ENCODE measurements at places on chromosomes 7 and 10. TPM values are rescaled to one million over a fixed set of nuclear protein-coding genes. Genes with fewer than 3 reads are reported as not detected.

- no peak for DNase-seq
These were observed 91.7 kb upstream of the HPS1 start for GRCh38 chr10:98538472-98538871.

DNA sequence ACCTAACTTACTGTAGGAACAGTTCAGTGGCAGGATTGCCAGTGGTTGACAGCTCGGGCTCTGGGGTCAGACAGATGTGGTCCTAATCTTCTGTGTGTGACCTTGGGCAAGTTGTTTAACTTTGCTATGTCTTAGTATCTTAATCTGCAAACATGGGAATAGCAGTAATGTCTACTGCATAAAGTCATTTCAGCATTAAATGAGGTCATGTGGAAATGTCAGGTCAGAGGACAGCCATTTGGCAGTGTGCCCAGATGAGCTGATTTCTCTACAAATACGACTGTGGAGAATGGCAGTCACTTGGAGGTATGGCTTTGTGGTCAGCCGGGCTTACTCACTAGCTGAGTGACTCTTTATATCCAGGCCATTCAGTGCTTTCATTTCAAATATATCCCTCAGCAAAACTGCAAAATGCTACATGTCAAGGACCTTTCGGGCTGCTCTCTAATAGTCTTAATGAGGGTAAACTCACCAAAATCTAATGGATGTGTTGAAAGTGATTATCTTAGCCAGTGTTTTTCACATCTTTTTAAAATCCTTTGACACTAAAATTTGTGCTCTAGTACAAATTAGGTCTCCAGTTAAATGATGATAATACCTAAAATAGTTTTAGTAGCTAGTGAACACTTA lies 171.4 kb downstream of the ST7 start:
- DNase-seq = no peak

DNA sequence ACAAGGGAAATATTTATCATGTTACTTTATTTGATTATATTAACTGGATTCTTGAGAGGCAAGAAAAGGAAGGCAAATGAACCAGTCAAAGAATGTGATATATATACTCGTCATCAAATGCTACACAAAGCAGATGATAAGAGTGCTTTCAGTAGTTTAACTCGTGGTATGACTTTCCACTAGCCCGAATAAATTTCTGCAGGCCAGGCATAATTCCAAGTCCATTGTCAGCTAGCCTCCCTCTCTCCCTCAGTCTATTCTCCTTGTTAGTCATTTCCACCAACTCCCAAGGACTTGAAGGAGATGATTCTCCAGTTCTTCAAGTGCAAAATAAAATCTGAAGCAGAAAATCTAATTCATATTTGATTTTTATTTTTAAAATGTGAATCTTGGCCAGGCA lies 190.5 kb downstream of the GLI3 start:
- DNase-seq = no peak

DNA sequence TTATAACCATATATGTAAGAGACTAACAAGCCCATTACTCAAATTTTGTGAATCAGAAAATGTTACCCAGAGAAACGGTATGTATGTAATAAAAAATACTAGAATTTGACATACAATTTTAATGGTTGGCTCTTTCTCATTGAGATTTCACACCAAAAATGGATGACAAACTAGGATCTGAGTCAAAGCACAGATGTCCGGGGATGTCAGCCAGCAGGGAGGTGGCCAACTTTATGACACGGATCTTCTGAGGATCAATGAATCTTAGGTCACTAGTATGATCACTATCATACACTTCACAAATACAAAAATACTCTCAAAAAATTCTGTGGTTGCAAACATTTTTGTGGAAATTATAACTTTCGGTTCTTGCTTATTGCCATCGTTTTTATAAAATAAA lies 173.5 kb upstream of the NFE2L3 start:
- no peak for DNase-seq

GRCh38 chr10:48896756-48897440 lies 42.7 kb downstream of the LRRC18 start:
- no peak for DNase-seq

- no peak for DNase-seq
These were observed 421.9 kb upstream of the GALNT17 start for GRCh38 chr7:70710011-70710480.

LRIT1 gene
- total RNA-seq = not detected

CAMK2B gene
- 0.92 TPM for total RNA-seq

PRSS37 gene
- not detected for total RNA-seq

PAPOLB gene
- 0.07 TPM for total RNA-seq

TRIL gene
- not detected for total RNA-seq

GRCh38 chr10:97080051-97080776 lies 105.5 kb downstream of the SLIT1 start:
- no peak for DNase-seq

MYH16 gene
- not detected for total RNA-seq

MMD2 gene
- total RNA-seq = not detected

MGAM2 gene
- not detected for total RNA-seq

DNA sequence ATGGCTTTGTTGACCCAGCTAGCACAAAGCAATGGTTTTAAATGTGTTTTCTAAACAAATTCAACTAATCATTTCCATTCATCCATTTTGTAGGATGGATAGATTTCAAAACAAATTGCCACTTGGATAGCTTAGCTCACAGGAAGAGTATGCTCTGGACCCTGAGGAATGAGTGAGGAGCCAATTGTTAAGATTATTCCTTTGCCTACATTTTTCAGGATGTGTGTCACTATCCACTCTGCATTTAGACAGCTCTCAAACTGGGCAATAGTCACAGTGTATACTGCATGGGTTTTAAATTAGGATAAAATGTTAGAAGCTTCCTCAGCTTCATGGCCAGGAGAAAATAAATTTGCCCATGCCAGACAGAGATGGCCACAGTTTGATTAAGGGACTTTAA lies 605.6 kb upstream of the TEX47 start:
- DNase-seq = no peak

EVX1 gene
- not detected for total RNA-seq

- DNase-seq = no peak
These were observed 7.6 kb upstream of the LARP4B start for GRCh38 chr10:938941-939678.

NEUROD6 gene
- not detected for total RNA-seq

DNA sequence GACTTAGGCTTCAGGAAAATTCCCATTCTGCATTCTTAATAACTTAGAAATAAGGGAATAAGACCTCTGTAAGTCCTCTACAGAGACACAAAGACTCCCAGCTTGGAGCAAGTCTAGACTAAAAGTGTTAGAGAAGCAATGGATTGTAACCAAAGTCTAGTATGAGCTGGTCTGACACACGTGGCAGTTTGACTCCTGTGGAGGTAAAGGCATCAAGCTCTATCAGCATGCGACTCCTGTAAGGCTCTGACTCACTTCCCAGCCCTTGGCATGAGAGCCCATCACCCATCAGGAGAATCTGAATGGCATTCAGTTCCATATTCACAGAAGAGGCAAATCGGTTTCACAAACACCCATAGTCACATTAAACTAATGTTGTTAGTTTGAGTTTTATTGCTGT lies 4.4 kb upstream of the VSTM4 start:
- DNase-seq = no peak

IRF5 gene
- total RNA-seq = 15.8 TPM

- DNase-seq = no peak
These were observed 43.0 kb downstream of the INSIG1 start for GRCh38 chr7:155340721-155341120.

- DNase-seq = no peak
These were observed 208.5 kb downstream of the TRIL start for GRCh38 chr7:28749638-28750037.

Data from OCI-LY7 (cell line).